ENCODE measurements at places on chromosomes 3 and 15. TPM values are rescaled to one million over a fixed set of nuclear protein-coding genes. Genes with fewer than 3 reads are reported as not detected.

- DNase-seq: no peak
Measured at GRCh38 chr3:190595179-190595795, 81.4 kb downstream of the IL1RAP start.

GRCh38 chr3:193701953-193702635, 109.1 kb downstream of the OPA1 start:
- DNase-seq: no peak

- DNase-seq: peak; percentile 35
Measured at GRCh38 chr3:4828279-4829030, 150.8 kb upstream of the BHLHE40 start.

- DNase-seq: no peak
Measured at GRCh38 chr15:52936489-52936888, 146.4 kb upstream of the ONECUT1 start.

DNA sequence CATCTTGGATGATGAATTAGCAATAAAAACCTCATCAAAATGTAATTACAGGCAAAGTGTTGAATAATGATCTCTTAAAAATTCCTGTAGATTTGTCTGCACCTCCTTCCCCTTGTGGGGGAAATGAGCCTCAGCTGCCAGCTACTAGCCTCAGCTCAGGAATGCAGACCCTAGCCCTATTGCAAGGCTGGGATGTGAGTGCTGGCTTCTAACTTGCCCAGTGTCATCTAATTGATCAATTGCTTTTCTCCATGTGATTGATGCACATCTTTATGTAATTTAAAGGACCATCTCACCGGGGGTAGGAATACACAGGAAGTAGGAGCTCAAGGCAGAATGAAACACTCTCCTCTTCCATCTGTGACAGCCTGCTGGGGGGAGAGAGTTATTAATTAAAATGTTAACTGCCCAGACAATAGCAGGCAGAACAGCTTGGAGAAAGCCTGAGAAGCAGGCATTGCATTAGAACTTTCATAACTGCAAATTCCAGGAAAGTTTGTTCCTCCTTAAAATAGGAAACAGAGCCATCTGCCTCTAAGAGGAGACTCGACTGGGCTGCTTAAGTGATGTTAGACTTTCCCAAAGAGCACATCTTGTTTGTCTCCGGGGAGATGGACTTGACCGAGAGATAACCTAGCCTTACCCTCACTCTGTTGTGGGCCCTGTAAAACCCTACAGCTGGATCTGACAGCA, 69.6 kb downstream of the LRTM1 start:
- DNase-seq: no peak

- peak; percentile 39 for DNase-seq
Measured at GRCh38 chr15:71254491-71254890, 139.2 kb downstream of the THSD4 start.

DNA sequence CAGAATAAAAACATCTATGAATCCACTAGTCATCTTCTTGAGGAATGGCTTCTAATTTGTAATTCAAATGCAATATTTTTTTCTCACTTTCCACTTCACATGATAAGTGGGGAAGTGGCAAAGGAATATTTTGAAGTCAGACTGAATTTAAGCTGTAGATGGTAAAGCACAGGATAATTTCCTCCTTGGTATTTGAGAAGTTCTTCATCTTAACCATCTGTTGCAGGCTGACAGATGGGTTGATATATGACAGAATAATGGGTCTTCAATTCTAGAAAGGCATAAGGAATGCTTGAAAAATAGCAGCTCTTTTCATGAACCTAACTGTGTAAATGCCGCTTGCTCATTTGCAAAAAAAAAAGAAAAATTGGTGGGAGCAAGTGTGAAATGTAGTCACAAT, 66.5 kb upstream of the SNTN start:
- peak; percentile 2 for DNase-seq

Gene DPPA2
- total RNA-seq: not detected

Gene STRC
- 1.7 TPM for total RNA-seq

Gene LRRC34
- total RNA-seq: 22.4 TPM

Gene PAK6
- 9.4 TPM for total RNA-seq

Gene CCR3
- total RNA-seq: 41.7 TPM

Data from umbilical cord (tissue), 2 donors.